Upper lobe of right lung (tissue), 1 donor: ENCODE measurements at places on chromosomes 2 and 18.

DNA sequence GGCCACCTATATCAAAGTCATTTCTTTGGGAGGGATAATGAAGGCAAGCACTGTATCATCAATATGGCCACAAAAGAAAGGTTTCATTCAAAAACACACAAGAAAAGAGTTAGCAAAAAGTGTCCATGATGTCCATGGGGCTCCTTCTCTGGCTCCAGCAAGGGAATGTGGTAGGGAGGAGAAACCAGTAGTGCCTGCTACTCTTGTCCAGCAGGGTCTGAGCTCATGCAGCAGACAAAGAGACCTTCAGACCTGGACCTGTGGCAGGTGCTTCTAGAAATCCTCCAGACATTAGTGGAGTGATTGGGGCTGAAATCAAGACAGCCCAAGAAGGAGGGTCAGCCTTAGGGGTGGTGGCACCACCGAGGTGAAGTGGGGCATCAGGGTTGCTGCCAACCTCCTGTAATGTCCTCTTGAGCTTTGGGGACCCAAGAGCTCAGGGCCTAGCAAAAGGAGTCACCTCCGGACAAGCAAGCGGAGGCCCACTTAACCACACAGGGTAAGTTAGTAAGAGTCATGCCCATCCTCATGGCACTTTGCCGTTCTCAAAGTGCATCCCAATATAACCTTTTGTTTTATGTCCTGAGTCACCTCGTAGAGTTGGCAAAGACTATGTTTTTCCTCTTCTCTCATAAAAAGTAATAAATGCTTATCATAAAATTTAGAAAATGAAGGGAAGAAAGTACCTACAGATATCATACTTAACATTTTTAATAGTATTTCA, 112.6 kb upstream of the YPEL5 start:
- DNase-seq, result no peak

GRCh38 chr2:68714866-68715265, 19.7 kb upstream of the ARHGAP25 start:
- peak; percentile 72 for DNase-seq

GRCh38 chr2:111715987-111716904, 167.7 kb downstream of the ANAPC1 start:
- DNase-seq, result no peak

DNA sequence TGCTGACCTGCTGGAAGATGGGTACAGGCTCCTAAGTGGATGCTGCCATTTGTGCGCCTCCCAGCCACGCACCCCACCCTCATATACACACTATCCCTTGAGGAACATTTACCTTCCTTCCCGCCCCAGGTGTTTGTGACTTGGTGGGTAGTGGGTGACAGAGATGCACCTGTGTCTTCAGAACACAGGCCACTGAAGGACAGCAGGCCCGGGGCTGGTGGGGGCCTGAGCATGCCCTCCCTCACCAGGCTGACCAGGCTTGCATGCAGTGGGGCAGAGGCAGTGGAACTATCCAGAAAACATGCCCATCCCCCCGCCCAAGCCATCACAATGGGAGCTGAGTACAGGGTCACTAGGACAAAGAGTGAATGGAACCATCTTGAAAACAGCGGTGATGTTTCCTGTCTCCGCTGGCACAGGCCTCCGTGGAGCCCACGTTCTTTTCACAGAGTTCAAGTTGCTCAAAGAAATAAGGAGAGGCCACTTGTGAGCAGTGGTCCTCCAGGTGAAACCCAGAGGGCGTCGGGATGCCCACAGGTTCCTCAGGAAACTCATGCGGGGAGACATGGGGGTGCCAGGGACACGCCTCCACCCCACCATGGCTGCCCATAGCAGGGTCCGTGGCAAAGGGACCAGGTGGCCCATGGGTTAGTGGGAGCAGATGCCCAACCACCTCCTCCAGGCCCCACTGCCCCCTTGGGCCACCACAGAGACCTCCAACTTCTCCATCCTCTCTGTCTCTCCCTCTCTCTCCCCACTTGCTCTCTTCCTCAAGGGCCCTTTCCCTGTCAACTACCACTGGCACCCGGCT, 90.9 kb downstream of the MALT1 start:
- no peak for DNase-seq

- no peak for DNase-seq
These were observed 191.9 kb downstream of the MYO3B start for GRCh38 chr2:170369894-170370293.

DNA sequence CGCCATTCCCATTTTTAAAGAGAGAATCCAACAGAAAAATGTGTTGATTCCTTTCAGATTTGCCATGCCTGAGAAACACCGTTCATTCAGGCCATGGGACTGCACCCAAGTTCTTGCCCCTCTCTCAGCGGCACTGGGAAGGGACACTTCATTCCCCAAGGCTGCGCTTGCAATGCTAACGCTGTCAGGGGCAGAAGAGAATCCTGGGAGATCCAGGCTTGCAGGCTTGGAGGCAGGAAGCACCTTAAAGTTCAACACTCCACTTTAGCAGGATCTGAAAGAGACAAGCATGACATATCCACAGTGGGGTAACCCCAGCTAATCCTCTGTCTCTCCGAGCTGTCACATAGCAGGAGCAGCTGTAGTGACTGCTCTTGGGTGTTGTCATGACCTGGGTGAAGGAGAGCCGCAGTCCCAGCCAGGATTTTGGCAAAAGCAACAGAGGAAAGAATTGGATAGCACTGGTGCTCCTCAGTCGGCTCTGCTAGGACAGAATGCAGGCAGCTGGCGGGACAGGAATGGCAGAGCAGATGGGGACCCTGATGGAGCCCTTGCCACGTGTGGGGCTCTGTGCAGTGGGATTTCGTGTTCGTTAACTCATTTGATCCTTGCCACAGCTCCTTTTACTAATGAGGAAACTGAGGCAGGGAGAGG, 22.0 kb upstream of the ODC1 start:
- DNase-seq, result peak; percentile 29

DNA sequence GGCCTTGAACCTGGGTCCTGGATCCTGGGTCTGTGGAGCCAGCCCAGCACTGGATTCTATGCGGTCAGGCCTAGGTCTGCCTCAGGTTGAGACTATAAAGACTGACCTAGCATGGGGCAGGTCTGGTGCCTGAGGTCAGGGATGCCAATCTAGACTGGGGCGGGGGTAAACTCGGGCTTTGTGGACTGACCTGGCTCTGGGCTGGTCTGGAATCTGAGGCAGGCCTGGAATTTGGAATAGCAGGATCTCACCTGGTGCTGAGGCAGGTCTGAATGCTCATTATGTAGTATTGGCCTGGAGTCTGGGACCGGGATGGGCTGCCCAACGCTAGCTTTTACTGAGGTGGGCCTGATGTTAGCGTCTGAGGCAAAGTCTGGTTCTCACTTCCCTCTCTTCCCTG, 256.0 kb downstream of the KIAA1328 start:
- DNase-seq, result no peak

GRCh38 chr18:8952174-8952573, 150.3 kb upstream of the NDUFV2 start:
- DNase-seq, result no peak

DNA sequence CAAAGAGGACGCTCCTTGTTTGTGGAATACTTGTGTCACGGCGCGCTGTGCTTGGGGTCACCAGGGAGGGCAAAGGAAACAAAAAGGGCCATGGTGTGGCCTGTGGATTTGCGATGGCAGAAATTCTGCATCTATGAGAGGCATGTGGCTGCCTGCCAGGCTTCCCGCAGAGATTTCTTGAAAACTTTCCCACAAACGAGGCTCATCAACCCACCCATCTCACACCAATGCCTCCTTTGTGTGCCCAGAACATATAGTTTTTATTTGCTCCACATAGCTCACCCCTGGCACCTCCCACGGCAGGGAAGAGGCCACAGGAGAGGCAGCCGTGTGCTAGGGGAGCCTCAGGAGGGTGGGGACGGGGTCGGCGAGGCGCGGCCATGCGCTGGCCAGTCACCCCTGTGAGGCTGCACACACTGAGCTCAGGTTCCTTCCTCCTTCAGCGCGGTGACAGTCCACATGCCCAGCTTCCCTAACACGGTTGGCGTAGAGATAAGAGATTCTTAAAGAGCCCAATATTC, 100.3 kb downstream of the MBP start:
- no peak for DNase-seq

DNA sequence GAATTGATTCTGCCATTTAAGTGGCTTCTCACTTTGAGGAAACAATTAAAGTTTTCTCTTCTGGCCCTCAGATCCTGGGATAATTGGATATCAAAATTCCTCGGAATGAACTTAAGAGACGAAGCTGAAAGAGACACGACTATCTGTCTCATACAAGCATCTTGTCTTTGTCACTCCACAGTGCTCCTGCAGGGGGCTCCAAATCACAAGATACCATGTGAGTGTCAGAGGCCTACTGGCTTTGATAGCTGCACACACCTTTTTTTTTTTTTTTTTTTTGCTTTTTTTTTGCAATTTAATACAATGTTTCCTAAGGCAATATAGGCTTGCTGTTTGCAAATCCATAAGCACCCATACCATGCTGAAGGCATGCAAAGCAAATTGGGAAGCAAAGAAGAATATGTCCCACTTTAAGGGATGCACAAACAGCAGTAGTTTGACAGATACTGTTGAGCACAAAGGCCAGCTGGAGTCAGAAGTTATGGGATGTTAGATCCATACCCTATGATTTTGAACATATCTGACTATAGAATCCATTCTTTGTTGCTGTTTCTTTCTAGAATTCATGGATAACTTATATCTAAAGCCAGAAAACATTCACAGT, 109.0 kb upstream of the CBLN2 start:
- no peak for DNase-seq

- no peak for DNase-seq
These were observed 2.6 kb upstream of the GALNT1 start for GRCh38 chr18:35578936-35579335.

- DNase-seq, result no peak
These were observed 317.1 kb downstream of the MYCN start for GRCh38 chr2:16257322-16258028.

DNA sequence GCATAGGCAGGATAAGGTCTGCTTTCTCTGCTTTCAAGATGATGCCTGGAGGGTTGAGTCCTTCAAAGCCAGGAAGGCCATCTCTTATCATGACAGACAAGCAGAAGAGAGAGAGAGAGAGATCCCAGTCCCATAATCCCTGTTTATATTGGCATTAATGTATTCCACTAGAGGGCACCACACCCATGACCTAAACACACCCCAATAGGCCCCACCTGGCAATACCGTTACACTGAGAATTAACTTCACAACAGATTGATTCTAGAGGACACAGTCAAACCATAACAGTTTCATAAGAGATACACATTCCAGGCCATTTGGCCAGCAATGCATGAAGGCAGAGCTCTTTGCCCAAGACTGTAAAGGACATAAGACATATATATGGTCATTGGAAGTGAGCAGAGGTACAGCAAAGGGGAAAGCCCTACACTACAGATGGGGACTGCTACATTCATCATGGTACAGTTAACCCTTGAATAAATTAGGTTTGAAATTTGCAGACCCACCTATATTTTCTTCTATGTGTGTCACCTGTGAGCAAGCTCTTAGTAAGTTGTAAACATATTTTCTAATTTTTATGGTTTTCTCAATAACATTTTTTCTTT, 1516.1 kb downstream of the RPIA start:
- DNase-seq, result no peak

GRCh38 chr2:183059561-183059960, 19.0 kb upstream of the DUSP19 start:
- no peak for DNase-seq

GRCh38 chr2:238573916-238574315, 147.2 kb downstream of the ASB1 start:
- DNase-seq, result peak; percentile 84

DNA sequence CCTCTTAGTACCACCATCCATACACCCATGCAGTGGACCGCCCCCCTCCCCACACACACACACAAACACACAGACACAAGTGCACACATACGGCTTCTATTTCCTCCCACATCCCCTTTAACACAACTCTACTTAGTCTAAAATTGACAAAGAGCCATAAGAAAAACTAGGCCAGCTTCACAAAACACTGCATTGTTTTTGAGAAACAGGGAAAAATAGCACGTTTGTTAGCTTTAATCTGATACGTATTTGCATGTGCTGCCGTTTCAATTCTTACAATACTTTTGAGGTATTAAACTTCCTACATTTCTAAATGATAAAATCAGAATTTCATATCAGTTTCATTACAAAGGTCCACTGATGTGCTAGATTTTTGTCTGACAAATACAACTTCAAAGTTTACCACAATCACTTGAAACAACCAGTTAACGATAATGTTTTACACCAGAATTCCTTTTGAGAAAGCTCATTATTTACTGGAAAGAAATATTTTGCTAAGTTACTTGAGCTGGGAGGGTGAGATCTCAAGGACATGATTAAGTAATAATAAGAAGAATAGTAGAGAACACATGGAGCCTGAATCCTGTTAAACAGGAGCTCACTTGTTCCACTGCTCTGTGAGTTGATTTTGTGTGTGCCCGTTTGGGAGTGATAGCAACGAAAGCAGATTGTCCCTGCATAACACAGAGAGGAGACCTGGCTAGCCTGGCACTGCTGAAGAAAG, 74.5 kb downstream of the MOGAT1 start:
- DNase-seq, result no peak

GRCh38 chr2:98608116-98608961, at the start of the genes COA5 and UNC50:
Gene COA5 (minus strand): TSS chr2:98608512. CDS start chr2:98608405, 107 bp downstream.
Gene UNC50 (plus strand): TSS chr2:98608589. CDS start chr2:98609760, 1,171 bp downstream.
- peak; percentile 96 for DNase-seq

DNA sequence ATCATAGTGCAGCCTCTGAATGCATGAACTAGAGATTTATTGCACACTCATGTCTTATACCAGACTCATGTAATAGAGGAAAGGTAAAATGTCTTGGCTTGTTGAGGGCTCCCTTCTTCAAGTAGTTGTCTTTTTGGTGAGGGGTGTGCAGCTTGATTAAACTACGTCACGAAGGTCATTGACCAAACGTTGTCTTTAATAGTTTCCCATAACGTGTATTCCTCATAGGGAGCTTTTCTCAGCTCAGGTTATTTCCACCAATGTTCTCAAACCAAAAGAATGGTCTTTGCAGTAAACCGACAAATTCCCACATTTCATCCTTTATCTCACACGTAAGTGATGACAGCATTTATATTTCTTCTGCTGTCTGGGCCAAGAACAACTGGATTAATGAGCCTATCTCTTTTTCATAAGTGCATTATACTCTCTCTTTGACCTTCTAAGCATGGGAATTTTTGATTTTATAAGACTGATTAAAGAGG, 547.7 kb upstream of the ZEB2 start:
- no peak for DNase-seq

DNA sequence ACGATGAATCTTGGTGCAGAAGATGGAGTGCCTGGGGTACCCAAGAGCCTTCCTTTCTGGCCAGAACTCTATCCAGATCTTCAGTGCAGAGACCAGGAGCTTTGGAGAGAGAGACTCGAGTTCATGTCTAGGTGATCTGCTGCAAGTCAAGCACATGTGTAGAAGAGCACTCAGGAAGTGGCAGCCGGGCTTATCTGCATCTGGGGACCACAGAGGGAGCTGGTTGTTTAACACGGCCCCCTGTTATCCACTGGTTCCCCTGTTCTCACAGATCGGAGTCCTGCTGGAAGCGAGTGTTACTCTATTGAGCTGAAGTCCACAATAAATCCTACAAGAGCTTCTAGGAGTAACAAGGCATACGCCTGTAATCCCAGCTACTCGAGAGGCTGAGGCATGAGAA, 128.3 kb downstream of the ACOXL start:
- no peak for DNase-seq
